Activated CD4-positive, alpha-beta T cell treated with anti-CD3 and anti-CD28 coated beads, Interleukin-2, amount 50 U/mL, for 24 hours (primary cell): ENCODE measurements at places on chromosomes 5 and 9.

DNA sequence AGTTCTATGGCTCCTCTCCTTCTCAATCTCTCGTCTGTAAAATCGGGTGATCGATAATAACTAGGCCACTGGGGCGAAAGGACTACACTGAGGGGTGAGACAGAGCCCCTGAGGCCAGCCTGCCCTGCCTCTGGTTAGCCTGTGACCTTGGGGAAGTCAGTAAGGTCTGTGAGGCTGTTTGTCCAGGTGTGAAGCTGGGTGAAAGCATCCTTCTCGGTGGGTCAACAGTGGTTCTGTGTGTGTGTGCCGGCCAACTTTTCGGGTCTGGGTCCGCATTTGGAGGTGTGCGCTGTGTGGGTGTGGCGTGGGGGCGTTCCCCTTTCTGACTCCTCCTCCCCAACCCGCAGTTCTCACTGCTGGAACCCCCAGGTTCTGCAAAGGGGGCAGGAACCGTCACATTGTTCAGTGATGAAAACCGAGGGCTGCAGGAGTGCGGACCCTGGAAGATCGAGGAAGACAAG, 5.0 kb upstream of the RNF44 start:
- DNase-seq, result no peak

GRCh38 chr5:53071738-53072137, 37.8 kb downstream of the MOCS2 start:
- no peak for DNase-seq

GRCh38 chr9:81578606-81579005, 110.7 kb downstream of the TLE1 start:
- DNase-seq, result no peak

DNA sequence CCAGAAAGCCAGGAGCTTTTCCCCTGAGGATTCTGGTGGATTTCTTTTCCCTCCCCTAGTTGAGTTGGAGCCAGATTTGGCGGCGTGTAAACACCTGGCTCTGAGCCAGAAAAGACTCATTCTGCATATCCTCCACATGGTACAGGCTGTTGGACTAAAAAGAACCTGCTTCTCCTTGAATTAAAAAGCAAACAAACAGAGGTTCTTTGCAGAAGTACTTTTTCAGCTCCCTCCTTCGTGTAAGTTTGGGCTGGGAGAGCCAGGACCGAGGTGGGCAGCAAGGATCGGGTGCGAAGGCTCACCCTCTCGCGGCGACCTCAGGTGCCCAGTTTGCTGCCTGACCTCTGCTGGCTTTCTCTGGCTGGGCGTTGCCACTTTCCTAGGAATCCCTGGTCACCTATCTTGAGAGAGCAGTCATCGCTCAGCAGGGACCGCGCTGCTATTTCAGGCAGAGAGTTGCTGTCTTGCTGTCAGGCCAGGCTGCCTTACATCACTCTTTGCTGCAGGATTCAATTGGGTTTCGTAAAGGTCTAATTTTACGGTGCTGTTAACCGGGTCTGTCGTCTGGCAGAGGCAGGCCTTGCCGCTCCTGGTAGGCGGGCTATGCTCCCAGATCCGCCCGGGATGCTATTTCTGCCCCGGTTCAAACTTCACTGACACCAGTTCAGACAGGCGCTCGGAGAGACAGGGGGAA, 3.2 kb downstream of the PAPPA start:
- no peak for DNase-seq

GRCh38 chr5:14109771-14110170, 33.4 kb upstream of the TRIO start:
- DNase-seq, result no peak

DNA sequence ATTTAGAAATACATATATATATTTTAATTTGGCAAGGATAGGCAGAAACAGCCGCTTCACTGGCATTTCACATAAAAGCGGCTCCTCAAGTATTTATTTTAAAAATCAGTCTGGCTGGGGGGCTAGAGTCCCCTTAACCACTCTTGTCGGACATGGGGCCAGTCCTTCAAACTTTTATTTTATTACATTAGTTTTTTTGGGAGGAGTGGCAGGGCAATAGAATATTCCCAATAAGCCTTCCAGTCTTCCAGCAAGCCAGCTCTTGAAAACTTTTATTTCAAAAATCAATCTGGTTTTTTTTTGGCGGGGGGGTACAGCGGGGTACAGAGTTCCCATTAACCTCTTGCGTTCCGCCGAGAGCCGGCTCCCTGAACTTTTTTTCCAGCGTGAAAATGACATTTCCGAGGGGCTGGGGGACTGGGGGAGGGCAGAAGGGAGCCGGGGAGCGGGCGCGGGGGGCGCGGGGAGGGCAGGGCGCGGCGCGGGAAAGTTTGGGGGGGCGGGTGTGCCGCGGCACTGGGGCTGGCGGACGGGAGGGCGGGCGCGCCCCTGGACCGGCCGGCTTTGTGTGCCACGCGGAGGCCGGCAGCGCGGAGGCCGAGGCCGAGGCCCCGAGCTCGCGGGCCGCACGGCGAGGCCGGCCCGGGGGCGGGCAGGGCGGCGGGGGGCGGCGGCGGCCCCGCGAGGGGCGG, 504 bp upstream of the ZNF618 start:
- no peak for DNase-seq

DNA sequence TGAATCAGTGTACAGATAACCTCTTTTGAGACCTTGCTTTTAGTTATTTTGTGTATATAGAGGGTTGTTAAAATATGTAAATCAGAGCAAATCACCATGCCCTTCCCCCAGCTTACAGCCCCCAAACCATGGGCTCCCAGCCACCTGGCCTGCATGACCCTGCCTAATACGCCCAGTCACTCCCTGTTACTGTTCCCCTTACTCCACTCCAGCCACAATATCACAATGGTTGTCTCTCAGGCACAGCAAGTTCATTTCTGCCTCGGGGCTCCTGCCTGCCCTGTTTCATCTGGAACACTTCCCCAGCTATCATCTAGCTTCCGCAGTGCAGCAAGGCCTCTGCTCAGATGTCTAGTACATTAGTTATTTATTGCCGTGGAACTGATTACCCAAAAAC, 5.0 kb upstream of the CARD19 start:
- no peak for DNase-seq

DNA sequence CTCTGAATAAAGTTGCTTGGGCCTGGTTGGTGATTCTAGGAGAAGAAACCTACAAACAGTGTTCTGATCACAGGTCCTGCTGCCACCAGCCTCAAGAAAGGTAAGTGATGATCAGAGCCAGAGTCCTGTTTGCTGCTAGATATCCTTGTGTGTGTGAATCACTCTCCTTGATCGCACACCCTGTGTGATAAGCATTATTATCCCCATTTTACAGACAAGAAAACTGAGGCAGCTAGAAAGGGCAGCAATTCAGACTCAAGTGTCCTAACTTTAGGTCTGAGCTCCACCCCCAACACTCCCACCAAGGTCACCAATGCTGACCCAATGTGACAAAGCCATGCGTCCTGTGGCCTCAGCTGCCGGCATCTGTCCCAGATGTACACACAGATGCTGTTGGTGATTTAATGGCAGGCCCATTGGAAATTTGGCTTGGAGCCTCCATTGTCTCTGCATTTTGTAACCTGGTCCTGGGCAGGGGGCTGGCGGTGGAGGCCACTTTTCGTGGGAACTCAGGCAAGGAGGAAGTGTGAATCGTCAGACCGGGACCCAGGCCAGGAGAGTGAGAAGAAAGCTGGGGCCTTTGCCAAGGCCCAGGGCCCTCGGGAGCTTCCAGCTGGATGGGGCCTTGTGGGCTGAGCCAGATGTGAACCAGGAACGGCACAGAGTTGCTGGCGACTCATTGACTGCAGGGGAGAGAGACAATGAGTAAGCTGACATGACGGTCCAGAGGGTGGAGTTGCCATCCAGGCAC, 29.8 kb upstream of the GGTA1 start:
- DNase-seq, result no peak

DNA sequence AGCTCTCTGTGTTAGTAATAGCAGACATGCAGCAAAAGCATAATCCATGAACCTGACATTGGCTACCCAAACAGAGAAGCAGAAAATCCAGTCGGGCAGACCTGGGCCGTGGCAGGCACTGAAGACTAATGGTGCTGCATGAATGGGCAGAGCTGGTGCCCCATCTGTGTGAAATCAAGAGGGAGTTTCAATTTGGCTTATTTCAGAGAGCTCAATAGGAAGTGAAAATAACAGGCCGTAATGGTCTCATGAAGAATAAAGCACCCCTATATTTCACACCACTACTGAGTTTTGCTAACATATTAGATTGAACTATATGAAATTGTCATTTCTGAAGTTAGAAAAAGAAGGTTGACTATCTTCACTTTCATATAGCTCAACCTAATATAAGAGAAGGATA, 149.7 kb downstream of the ENC1 start:
- no peak for DNase-seq

DNA sequence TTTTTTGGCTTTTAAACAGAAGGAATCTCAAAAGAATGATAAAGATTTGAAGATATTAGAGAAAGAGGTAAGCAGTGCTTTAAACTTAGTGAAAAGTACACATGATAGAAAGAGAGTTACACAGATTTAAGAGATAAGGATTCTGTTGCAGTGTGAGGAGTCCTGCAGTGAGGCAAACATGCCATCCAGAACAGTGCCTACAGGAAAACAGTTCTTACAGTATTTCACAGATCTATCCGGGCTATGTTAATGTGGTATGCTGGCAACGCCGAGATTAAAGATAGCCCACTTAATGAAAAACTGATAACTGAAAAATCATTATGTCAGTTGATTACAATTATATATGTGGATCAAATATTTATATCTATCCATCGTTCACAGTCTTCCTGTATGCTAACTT, 7.2 kb downstream of the HMMR start:
- DNase-seq, result no peak

- DNase-seq, result no peak
These were observed 5.7 kb upstream of the CTSL start for GRCh38 chr9:87720173-87720572.

GRCh38 chr5:174481737-174482136, 242.6 kb upstream of the MSX2 start:
- DNase-seq, result no peak

- no peak for DNase-seq
These were observed 130.8 kb downstream of the C9orf152 start for GRCh38 chr9:110076894-110077725.
